ENCODE measurements at places on chromosomes 13 and 19.
A peak's percentile ranks its signal among the peaks of the same experiment; 100 is the strongest.

- no peak for DNase-seq
These were observed 37.1 kb downstream of the ANKRD10 start for GRCh38 chr13:110877737-110878258.

GRCh38 chr13:44972956-44973581 lies 16.2 kb downstream of the NUFIP1 start:
- DNase-seq, result no peak

DNA sequence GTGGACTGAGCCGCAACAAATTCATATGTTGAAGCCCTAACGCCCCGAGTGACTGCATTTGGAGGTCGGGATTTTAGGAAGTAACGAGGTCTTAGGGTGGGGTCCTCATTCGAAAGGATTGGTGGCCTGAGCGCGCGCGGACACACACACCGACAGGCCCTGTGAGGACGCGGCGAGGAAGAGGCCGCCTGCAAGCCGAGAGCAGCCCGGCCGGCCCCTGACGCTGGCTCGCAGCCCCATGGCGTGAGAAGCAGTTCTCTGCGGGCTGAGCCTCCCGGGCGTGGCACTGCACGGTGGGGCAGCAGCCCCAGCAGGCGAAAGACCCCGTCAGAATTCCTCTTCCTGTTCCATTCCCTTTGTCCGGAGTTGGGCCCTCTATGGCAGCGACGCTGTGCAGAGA lies 131.2 kb downstream of the CRYL1 start:
- no peak for DNase-seq

- no peak for DNase-seq
These were observed 17.7 kb upstream of the OVOL3 start for GRCh38 chr19:36093146-36093662.

DNA sequence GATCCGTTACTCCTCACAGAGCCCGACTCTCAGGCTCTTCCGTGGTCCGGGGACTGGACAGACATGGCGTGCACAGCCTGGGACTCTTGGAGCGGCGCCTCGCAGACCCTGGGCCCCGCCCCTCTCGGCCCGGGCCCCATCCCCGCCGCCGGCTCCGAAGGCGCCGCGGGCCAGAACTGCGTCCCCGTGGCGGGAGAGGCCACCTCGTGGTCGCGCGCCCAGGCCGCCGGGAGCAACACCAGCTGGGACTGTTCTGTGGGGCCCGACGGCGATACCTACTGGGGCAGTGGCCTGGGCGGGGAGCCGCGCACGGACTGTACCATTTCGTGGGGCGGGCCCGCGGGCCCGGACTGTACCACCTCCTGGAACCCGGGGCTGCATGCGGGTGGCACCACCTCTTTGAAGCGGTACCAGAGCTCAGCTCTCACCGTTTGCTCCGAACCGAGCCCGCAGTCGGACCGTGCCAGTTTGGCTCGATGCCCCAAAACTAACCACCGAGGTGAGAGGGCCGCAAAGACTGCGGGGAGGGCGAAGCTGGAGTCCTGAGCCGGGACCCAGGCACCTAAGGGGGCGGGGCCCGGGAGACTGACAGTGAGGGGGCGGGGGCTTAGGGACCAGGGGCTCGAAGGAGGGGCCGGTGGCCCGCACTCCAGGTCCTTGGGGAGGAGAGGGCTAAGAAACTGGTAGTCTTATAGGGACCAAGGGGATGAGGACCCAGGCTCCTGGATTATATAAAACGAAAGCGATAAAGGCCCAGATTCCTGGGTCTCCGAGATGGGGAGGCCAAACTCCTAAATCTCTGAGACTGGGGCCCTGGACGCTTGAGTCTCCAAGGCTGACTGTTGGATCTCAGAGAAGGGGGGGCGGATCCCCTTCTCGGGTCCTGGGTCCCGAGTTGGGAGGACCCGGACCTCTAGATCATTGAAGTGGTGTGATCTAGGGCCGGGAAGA lies 2.0 kb downstream of the ETV2 start:
- peak; percentile 91 for DNase-seq

DNA sequence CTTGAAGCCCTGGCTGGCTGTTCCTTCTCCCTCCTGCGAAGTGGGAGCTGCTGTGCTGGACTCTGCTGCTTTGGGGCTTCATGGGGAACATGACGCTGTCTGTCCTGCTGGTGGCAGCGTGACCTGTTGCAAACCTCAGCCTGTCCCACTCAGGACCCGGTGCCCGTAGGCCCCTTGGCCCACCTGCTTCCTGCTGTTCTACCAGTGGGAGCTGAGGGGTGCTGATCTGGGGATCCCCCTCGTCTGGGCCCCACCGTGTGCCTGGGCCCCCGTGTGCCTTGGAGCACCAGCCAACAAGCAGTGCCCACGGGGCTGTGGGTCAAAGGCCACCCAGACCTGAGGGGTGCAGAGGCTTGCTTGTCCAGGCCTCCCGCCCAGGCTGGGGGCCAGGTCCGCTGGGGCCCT lies 5.3 kb downstream of the SPPL2B start:
- DNase-seq, result no peak

GRCh38 chr19:40692212-40692551 lies 1.7 kb upstream of the NUMBL start:
- no peak for DNase-seq

DNA sequence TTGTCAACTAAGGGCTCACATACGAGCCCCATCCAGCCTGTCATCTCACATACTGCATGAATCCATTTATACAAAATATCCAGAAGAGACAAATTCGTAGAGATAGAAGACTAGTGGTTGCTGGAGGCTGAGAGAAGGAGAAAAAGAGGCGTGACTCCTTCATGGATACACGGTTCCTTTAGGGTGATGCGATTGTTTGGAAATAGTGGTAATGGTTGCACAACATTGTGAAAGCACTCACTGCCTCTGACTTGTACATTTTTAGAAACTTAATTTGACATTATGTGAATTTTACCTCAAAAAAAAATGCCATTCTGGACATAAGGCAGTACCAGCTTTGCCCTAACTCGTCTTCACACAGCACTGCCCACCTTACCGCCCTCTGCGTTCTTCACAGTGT lies 27.3 kb downstream of the IGFL1 start:
- no peak for DNase-seq

GRCh38 chr19:6730153-6730804 lies 7.1 kb downstream of the GPR108 start:
- peak; percentile 72 for DNase-seq

DNA sequence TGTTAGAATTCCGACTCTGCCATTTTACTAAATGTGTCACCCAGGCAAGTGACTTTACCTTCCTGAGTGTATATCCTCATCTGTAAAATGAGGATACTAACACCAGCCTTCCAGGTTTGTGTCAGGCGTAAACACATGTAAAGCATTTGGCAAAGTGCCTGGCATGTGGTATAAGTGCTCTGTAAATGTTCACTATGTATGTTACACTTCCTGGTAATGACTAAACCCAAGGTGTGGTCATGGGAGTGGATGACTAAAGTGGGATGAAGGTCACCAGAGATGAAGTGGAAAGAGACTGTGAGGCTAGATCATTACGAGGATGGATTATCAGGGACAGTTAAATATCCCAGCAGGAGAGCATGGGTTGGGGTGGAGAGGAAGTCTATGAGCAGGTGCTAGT lies 25.6 kb downstream of the DEDD2 start:
- DNase-seq, result no peak

GRCh38 chr13:28316129-28316528 lies 177.8 kb downstream of the PAN3 start:
- no peak for DNase-seq

DNA sequence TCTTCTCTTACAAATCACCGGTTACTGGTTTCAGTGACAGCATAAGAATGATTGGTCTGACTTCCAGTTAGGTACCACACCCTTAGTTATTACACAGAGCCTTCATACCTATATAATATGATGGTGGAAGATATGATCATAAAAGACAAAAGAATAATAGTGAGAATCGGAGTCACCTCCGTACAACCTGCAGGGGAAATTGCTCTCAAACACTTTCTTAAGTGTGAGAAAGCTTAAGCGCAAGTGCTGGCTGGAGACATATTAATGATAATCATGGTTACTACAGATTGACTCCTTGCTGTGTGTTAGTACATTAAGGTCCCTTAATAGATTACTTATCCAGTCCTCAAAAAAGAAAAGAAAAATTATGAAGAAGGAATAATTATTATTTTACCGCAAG lies 1.8 kb upstream of the LHFPL6 start:
- DNase-seq, result no peak

DNA sequence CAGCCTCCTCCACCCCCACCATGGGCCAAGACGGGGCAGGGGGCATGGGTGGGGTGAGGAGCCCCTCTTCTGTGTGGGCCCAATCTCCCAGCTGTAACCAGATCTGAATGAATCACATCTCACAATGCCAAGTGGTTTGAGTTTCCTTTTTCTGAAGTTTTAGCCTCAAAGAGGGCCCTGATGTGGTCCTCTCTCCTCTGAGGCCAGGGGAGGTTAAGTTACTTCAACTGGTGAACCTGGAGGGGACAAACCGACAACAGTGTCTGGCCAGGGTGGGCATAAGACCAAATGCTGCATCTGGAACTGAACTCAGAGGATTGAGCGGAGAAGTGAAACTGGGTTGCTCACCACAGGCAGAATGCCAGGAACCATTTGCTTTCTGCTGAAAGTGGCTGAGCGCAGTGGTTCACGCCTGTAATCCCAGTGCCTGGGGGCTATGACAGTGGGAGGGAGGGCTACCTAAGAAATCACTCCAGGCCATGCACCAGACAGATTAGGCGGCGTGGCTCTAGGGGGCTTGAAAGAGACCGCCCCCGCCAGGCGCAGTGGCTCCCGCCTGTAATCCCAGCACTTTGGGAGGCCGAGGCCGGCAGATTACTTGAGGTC lies 15.4 kb upstream of the IRGC start:
- DNase-seq, result no peak

All from suprapubic skin (tissue), 4 donors.